CD4-positive, alpha-beta T cell (primary cell): ENCODE measurements at places on chromosomes 16 and 17.
A peak's percentile ranks its signal among the peaks of the same experiment; 100 is the strongest.

GRCh38 chr17:78535273-78536197 lies 41.7 kb downstream of the DNAH17 start:
- no peak for DNase-seq

DNA sequence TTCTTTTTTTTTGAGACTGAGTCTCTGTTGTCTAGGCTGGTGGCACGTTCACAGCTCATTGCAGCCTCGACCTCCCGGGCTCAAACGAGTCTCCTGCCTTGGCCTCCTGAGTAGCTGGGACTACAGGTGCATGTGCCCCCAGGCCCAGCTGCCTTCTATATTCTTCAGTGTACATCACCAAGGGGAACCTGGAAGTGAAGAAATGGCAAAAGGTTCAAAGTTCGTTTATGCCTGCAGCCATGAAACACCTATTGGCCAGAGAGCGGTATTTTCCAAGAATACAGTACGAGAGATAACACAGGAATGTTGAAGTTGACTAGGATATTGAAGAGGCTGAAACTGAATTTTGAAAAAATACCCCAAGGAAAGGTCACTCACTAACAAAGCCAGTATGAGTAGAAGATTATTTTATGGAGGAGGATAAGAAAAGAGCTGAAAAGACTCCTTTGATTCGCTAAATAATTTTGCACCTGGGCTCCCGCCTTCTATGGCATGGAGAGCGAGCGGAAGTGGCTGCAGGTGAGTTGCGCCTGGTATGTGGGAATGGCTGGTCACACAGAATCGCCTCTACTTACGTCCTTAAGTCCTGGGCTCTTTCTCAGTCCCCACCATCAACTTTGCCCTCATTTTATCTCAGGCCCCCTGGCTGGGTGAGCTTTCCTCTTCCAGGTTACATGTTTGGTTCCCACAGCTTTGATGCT lies 9.8 kb downstream of the ST6GALNAC1 start:
- no peak for DNase-seq

- peak; percentile 20 for DNase-seq
Measured at GRCh38 chr17:48841395-48841831, 10.6 kb downstream of the CALCOCO2 start.

- no peak for DNase-seq
Measured at GRCh38 chr16:75244844-75245758, 6.3 kb downstream of the BCAR1 start.

DNA sequence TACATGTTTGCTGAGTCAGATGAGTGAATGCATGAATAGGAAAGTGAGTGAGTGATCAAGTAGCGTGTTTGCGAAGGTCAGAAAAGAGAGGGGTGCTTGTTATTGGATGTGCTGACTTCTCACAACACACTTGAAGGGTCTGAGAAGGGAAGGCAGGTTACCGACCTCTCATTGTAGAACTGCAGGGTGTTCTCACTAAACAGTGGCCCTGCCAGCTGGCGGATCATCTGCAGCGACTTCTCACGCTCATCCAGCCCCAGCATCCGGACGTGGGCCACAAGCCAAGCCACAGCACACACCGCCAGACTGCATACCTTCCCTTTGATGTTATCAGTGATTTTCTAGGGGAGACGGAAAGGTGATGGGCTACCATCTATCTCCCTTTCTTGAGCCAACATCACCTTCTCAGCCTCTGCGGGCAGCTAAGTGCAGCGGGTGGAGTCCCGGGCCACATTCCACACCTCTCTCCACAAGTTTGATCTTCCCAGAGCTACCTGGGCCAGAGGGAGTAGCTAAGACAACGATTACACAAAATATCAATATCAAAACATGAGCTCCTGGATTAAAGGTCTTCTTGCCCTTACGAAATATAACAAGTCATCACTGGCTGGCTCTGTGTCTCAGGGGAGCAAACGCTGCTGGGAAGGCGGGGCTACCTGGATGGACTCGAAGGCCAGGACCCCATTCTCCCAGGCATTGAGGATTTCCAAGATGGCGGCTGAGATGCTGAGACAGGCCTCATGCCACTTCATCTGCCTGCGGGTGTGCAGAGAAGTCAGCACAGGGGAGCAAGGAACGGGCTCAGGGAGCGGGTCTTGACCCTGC lies 11.0 kb downstream of the CSF3 start:
- peak; percentile 39 for DNase-seq

DNA sequence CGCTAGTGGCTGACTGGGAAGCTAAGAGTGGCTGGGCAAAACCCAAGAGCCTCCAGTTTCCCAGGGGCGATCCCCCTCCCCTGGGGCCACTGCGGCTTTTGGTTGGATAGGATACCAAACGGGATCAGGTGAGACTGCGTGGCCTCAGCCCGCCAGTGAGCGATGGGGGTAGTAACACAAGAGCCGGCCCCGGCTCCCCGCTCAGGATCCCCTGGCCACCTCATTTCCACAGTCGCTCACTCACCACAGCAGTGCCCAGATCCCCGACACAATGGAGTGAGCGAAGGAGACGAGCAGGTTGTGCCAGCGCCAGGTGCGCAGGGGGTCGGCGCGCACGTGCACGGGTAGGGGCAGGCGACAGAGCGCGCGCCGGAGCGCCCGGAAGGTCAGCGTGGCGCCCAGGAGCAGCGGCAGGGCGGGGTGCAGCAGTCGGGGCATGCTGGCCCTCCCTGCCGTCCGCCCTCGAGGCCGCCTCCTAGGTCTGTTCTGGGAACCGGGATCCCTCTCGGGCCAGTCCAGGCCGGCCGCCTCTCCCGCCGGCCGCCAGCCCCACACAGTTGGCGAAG lies 290 bp downstream of the TLCD1 start:
- no peak for DNase-seq

- DNase-seq, result no peak
Measured at GRCh38 chr17:17380145-17380925, 77.2 kb downstream of the NT5M start.

DNA sequence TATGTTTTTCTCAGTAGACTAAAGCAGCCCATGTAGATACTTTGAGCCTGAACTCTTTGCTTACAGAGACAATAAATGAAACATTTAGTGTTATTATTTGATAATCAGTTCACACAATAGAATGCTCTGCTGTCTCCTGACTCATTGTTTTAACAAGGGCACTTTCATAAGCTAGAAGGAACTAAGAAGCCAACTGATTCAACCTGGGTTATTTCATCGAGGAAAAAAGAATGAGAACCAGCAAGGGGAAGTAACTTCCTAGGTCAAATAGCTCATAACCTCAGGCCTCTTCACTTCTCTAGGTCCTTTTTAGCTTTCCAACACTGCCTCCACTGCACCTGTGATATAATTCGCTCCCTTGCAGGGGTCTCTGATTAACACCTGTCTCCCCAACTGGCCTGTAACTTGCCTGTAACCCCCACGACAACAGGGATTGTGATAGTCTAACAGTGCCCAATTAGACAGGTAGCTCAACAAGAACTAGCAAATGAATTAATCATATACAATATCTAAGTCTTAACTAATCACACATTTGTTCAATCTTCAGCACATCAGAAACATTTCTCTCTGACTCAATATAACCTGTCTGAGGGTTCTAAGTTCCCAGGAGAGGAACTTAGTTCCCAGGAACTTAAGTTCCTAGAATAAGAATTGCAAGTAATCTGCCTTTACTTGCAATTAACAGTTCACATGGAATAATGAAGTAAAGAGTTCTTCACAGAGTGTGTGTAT lies 34.8 kb downstream of the RFFL start:
- DNase-seq, result no peak

DNA sequence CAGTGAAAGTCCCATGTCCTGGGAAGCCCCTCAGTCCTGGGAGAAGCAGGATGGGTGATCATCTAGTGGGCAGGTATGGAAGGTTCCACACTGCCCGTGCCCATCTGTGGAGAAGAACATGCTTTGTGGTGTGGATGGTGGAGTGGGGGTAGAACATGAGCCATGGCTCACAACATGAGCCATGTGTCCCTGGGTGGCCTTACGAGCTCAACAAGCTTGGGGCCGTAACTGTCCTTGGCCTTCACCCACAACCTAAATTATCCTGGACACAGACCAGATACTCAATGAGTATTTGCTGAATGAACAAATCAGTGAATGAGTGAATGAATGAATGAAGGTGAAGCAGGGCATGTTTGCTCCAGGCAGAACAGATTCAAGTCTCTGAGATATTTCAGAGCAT lies 13.5 kb downstream of the SOX8 start:
- DNase-seq, result no peak

GRCh38 chr17:49882434-49882833 lies 34.6 kb upstream of the TAC4 start:
- no peak for DNase-seq

DNA sequence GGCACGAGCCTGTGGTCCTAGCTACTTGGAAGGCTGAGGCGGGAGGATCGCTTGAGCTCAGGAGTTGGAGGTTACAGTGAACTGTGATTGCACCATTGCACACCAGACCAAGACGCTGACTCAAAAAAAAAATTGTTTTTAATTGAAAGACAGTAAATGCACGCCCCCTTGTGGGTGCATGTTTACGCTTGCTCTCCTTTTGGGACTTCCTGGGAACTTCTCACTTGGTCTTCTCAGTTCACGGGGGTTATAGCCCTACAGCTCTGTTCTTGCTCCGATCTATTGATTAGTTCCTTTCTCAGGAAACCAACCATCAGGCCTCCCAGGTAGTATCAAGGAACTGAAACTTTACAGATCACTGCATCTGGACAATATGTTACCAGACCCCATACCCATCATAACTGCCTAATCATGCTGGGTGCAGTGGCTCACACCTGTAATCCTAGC lies 14.2 kb upstream of the RIPOR1 start:
- DNase-seq, result peak; percentile 81

DNA sequence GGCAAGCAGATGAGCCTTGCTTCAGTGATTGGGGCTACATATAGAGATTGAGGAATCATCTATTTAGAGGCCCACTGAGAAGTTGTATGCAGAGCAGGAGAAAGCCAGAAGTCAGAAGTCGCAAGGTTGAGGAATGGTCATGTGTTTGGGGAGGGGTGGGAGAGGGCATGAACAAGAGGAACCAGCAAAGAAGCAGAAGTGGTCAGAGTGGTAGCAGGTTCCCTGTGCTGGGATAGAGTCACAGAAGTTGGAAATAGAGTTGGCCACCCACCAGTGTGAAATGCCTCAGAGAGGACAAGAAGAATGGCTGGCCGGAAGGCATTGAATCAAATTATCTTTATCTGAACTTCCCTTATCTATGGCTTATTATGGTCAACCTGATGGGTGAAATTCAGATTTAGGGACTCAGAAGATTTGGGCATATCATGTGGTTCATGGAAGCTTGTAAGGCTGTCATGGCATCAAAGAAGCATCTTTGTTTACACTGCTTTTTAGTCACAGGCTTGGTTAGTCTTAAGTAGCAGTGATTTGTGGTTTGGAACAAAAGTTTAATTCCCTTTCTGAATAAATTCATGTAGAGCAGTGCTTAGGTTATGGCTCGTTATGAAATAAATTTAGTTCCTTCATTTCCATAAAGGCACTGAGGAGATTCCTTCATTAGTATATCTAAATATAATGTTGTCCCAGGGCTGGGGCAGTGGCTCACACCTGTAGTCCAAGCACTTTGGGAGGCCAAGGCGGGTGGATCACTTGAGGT lies 19.7 kb downstream of the MAP3K3 start:
- no peak for DNase-seq

DNA sequence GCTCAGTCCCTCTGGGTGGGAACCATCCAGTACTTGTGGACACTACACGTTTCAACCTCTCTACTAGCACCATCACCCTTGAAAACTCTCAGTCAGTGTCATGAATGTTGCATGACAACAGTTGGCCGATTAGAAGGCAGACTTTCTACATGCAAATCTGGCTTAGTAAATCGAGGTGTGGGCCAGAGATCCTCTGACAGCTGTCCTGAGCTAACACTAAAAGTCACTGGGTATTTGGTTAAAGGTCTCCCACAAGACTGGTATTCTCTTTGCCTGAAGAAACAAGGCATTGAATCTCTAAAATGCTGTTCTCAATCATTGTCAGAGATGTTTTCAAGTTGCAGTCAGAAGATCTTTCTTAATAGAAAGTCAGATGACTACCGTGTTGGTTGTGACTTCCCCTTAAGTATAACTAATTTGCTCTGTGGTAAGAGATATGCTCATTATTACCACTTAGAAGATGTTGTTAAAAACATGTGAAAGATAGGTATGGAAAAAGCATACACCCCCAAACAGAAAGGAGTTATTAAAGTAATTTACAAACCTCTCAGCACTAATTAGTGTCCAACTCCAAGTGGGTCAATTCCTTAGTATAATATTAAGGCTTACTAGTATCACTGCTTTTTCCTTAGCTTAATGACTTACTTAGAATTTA lies 62.3 kb downstream of the WNT3 start:
- DNase-seq, result no peak

GRCh38 chr17:83152745-83153611 lies 73.6 kb downstream of the METRNL start:
- DNase-seq, result no peak

DNA sequence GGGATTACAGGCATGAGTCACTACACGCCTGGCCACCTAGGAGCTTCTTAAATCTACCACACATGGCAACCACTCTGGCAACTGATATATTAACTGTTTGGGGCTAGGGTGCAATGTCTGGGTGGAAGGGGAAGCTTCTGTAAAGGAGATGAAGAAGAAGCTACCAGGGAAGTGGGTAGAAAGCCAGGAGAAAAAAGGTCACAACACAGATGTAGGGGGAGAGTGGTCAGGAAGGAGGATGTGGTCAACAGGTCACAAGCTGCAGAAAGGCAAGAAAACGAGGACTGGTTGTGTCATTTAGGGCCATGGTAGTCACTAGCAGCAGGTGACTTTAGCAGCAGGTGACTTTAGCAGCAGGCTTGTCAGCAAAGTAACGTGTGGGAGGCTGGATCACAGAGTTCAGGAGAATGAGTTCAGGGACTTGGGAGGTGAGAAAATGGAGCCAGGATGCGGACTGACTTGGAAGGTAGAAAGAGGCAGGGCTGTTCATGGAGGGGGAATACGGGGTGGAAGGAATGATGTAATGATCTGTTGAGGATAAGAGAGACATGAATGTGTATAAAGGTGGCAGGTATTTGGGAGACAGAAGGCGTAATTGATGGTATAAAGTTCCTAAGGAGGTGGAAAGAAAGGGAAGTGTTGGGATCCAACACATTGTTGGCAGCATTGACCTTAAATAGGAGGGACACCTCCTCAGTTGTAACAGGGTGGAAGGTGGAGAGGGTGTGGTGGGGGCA lies 16.3 kb upstream of the WFIKKN2 start:
- no peak for DNase-seq

- DNase-seq, result no peak
Measured at GRCh38 chr17:46190763-46191162, 2.5 kb downstream of the KANSL1 start.

- no peak for DNase-seq
Measured at GRCh38 chr16:84884596-84885341, 65.0 kb downstream of the CRISPLD2 start.

DNA sequence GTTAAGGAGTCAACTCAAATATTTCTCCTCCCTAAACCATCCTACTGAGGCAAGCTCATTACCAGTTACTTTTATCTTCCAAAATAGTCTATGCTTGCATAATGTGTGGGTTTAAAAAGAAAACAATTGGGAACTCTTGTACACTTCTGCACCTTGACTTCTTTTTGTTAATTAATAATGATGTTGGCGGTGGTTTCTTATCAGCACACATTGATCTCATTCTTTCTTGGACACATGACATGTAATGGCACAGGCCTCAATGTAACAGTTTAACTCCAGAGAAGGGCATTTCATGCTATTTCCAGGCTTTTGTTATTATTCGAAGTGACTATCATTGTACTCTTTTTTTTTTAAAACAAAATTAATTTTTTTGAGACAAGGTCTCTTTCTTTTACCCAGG lies 7.8 kb downstream of the PLCG2 start:
- no peak for DNase-seq
